Left ventricle myocardium inferior (tissue), 1 donor: ENCODE measurements at places on chromosomes 2 and 18. TPM values are rescaled to one million over a fixed set of nuclear protein-coding genes. Genes with fewer than 3 reads are reported as not detected.

GRCh38 chr2:119425620-119426395, 5.8 kb upstream of the TMEM37 start:
- no peak for DNase-seq

GRCh38 chr2:229443141-229443540, 172.1 kb upstream of the PID1 start:
- no peak for DNase-seq

GRCh38 chr18:39232937-39233336, 1667.3 kb upstream of the CELF4 start:
- no peak for DNase-seq

DNA sequence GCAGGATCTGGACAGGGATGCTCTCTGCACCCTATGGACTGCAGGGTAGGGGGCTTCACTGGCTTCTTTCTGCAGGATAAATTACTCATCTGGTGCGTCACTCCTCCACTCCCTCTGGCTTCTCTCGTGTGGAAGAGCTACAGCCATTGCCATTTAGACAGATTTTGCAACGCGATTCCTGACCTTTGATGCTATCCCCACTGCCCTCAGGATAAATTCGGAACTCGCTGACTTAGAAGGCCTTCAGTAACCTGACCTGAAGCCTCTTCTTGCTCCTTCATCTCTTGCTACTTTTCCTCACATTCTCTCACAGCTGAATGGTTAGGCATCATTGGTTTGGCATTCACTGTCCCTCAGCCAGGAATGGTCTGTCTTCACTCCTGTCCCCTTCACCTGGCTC, 5.3 kb downstream of the NIFK start:
- no peak for DNase-seq

DNA sequence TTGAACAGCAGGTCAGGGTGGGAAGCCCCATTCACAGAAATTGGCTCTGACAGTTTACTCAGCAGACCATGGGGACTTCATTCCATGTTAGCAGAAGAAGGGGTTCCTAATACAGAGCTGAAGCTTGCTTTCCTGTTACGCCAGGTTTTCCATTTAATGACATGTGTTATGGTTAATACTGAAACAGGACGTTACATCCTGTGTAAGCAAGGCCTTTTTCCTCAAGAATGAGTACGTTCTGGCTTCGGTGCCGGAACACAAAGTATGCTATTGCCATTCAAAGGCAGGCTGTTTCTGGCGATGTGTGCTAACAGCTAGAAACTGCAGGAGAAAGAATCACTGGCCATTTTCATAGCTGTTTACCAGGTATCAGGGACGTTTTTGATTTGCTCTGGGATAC, 190.4 kb downstream of the SNTG2 start:
- DNase-seq: no peak

- no peak for DNase-seq
Observed at GRCh38 chr2:229578052-229578846, 136.1 kb downstream of the DNER start.

GRCh38 chr2:6475155-6475940, 390.4 kb downstream of the CMPK2 start:
- DNase-seq: no peak

DNA sequence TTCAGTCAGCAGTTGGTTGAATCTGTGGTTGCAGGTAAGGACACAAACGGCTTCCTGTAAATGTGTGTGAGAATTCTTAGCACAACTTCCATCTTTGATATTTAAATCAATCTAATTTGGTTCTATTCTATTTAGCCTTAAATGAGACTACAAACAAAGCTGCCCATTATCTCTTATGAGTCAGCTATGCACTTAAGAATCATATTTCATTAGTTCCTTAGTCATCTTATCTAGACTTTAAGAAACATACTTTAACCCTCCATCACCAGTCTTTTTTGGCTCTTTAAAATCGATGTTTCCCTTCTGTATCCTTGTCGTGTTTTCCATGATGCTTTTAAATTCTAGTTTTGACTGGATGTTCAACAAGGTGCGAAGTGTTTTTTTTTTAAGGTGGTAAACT, 114.4 kb upstream of the TMEM200C start:
- no peak for DNase-seq

DNA sequence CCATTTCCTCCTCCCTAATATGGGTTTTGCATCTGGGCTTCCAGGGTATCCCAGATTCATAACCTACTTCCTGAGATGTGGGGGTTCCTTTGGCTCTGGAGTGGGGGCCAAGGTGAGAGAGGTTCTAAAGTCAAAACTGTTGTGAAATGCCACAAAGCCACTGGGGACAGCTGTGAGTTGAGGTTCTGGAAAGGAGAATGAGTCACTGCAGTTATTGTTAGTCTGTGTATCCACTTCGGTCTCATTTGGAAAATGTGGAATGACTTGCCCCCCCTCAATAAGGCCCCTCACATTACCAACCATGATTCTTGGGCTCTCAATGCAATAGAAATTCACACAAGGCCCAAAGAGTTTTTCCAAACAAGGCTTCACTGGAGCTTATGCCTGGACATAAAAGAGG, 51.1 kb upstream of the LGALSL start:
- no peak for DNase-seq

GRCh38 chr2:236334122-236334876, 70.1 kb upstream of the ASB18 start:
- DNase-seq: peak; percentile 56

DNA sequence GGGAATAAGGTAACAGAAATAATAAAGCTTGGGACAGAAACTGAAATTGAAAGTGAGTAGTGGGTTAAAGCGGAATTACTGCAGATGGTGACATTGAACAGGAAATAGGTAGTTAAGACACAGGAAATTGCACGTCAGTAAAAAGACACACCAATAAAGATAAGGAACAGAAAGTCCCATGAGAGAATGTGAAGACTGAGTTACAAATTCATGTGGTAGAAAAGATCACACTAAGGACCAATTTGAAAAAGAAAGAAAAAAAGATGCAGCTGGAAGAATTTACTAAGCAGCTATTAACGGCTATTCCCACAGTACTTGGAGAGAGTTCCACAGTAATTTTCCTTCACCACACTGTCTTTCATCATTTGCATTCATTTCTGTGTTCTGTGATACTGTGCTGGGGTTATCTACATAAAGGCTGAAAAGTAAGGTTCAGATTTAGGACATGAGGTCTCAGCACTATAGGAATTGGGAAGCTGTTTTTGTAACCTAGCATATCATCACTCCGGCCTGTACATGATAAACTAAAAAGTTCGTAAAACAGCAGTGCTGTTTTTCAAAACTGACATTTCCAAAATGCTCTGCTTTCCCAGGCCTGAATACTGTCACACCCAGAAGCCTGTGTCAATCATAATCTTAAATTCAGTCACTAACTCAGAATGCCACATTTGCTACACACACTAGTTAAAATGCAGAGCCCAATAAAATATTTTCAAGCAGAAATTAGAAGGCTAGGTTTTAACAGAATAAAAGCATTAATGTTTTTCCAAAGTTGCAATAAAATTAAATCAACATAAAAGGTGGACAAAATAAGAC, 42.9 kb downstream of the SRBD1 start:
- DNase-seq: no peak

DNA sequence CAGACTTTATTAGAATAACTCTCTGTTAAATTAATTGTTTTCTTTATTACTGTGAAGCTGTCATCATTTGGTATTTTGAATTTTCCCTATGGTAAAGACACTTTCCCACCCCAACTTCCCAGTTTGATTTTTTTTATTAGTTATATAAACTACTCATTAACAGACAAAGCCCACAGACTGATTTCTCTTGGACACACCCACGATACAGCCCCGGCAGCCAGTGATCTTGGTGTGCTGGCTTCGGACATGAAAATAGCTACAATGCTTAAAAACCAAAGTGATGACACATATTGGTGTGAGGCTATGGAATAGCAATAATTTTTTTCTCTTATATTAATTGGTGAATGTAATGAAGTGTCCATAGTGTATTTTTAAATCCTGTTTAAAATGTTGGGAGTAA, 225.4 kb upstream of the SIX3 start:
- DNase-seq: no peak

DNA sequence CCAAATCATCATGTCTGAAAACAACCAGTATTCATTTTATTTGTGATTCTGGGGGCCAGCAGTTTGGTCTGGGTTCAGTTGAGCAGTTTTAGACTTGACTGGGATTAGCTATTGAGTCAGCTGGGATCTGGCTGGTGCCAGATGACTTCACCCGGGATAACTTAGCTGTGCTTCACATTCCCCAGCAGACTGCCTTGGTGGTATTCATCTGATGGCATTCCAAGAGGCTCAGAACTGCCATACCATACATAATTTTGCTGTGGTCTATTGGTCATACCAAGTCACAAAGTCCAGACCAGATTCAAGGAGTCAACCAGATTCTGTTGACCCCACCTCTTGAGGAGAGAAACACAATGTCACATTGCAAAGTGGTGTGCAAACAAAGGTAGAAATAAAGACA, 7.8 kb upstream of the FSHR start:
- DNase-seq: no peak

GRCh38 chr2:96320728-96321622, 4.1 kb upstream of the ITPRIPL1 start:
- DNase-seq: no peak

GRCh38 chr2:97660044-97660774, 3.6 kb downstream of the ACTR1B start:
- DNase-seq: no peak

DNA sequence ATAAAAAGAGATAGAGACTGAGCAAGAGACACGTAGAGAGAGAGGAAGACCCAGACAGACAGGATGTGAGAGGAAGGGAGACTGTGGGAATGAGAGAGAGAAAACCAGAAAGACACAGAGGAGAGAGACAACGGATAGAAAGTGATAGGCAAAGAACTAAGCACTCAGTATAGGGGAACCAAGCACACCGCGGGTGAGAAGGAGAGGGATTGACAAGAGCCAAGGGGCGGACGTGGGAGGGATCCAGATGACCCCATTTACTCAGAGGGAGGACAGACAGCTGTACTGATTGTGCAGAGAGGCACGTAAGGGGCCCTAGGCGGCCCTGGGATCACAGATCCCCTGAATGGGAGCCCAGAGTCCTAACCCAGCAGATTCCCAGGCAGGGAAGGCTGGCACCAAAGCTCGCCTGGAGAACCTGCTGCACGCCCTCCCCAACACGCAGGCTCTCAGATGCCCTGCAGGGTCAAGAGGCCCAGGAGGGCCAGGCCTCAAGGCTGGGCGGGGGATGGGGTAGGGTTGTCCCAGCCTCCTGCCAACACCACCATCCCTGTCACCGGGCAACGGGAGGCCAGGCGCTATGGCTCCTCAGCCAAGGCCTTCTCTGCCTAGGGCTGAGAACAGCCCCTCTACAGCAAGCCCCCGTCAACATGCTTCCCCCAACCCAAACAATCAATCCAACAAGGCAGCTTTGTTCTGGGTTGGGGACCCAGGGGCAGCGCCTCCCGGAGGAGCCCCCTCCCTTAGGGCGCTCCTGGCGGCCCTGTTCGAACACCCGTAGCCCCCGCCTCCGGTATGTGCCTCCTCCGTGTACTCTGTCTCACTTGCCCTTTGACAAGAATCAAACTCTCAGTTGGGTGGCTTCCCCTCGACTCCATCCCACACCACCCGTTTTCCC, 579 bp downstream of the LOXL3 start:
- DNase-seq: no peak

GRCh38 chr18:55479656-55480420, 108.2 kb downstream of the TCF4 start:
- no peak for DNase-seq

DNA sequence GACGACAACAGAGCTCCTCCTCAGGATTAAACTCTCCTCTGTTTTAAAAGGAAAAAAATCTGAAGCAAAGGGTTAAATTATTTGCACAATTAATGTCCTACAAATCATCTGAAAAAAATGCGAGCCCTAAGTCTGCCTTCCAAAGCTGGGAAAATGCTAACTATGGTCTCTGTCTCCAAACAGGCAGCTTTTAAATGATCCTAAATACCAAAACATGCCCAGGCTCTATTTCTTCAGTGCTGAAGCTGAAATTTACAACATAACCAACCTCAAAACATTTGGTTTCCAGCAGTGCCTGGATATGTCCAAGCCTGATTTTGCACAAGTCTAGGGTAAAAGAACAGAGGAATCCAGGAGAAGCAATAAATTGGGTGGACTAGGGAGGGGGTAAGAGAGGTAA, 57.2 kb downstream of the LBH start:
- no peak for DNase-seq

- no peak for DNase-seq
Observed at GRCh38 chr2:158234497-158234896, 132.8 kb downstream of the UPP2 start.

DNA sequence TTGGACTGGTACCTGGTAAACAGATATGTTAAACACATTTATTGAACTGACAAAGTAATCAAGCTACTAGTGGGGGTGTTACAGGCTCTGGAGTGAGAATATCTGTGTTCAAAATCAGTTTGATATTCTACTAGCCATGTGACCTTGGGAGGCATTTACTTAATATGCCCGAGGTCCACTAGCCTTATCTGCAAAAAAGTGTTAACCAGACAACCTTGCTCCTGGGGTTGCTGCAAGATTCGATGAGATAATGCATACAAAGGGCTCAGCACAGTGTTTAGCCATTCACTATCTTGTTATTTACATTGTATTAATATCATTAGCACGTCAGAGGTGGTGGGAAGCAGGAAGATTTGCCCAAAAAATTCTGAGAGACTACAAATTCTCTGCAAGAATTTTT, 103.3 kb downstream of the CDH2 start:
- no peak for DNase-seq

DNA sequence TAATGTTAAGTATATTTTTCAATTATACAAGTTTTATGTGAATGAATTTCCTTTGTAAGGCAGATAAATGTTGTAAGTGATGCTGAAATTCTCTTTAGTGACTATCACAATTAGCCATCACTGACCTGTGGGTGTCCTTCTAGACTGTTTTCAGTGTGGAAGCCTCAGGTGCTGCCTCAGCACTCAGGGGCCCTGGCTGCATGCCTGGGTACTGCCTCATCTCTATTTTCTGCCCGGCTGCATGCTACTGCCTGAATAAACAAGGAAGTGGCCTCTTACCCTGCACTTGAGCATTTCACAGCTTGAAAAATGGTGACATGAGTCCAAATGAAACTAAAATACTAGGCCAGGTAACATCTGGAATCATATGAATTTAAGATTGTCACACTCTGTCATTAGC, 787.6 kb upstream of the SALL3 start:
- no peak for DNase-seq

- no peak for DNase-seq
Observed at GRCh38 chr2:128320906-128321771, 2.5 kb upstream of the HS6ST1 start.

- DNase-seq: no peak
Observed at GRCh38 chr2:158841850-158842249, 46.7 kb downstream of the DAPL1 start.

AQP12A gene
- not detected for total RNA-seq

SP5 gene
- 0.44 TPM for total RNA-seq

YWHAQ gene
- 178 TPM for total RNA-seq

TNFRSF11A gene
- total RNA-seq: 1.6 TPM

ZC3H6 gene
- total RNA-seq: 23.5 TPM

AGXT gene
- not detected for total RNA-seq

APCDD1 gene
- total RNA-seq: 38.0 TPM

HOXD12 gene
- not detected for total RNA-seq

HRH4 gene
- total RNA-seq: 0.33 TPM

ZFAND2B gene
- total RNA-seq: 19.7 TPM
